A549 treated with dexamethasone at 1 μM for 4 hours (cell line): ENCODE measurements at places on chromosomes 6 and 20. TPM values are rescaled to one million over a fixed set of nuclear protein-coding genes. Genes with fewer than 3 reads are reported as not detected.

CLIC5 gene
- 0.04 TPM in 1 of 5 replicates, not detected in the others for total RNA-seq

SAPCD1 gene
- total RNA-seq = 2.1 to 3.7 TPM (median 3.5 TPM) in 5 replicates

EBF4 gene
- 2.0 to 3.0 TPM (median 2.3 TPM) in 5 replicates for total RNA-seq

LRRC1 gene
- total RNA-seq = 5.5 to 7.1 TPM (median 6.2 TPM) in 5 replicates

GGT7 gene
- 5.3 to 7.8 TPM (median 6.6 TPM) in 5 replicates for total RNA-seq
